Activated T-helper 1 cell treated with Interleukin-2 at 50 U/mL for 16 hours (primary cell): ENCODE measurements at places on chromosomes 1 and 21.
A peak's percentile ranks its signal among the peaks of the same experiment; 100 is the strongest.

GRCh38 chr1:227469708-227470107 is 93.6 kb upstream of the ZNF678 start:
- DNase-seq, result no peak

DNA sequence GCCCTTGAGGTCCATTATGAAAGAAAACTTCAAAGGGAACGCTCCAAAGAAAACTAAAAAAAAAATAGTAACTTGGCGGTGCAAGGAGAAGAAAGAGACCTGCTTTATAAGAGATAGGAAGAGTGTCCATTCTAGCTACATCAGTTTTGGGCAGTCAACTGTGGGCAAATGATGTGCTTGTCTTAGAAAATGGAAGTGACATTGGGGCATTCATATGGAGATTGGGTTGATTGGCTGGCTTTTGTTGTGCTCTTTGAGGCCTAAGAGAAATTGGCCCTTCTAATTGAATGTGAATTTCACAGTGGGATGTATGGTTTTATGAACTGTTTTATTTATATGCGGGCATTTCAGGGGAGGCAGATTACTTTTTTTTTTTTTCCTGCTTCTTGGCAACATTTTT is 13.2 kb downstream of the PPP1R12B start:
- DNase-seq, result no peak

DNA sequence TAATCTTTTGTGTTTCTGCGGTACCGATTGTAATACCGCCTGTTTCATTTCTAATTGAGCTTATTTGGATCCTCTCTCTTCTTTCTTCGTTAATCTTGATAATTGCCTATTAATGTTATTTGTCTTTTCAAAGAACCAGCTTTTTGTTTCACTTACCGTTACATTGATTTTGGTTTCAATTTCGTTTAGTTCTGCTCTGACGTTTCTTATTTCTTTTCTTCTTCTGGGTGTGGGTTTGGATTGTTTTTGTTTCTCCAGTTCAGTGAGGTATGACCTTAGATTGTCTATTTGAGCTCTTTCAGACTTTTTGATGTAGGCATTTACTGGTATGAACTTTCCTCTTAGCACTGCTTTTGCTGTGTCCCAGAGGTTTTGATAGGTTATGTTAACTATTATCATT is 9.4 kb downstream of the OR2M2 start:
- no peak for DNase-seq

- DNase-seq, result no peak
Measured at GRCh38 chr1:159921251-159921650, 4.1 kb downstream of the TAGLN2 start.

- DNase-seq, result no peak
Measured at GRCh38 chr1:225834417-225835329, 24.7 kb downstream of the EPHX1 start.

GRCh38 chr1:46687093-46687659 is 15.5 kb downstream of the TEX38 start:
- DNase-seq, result no peak

DNA sequence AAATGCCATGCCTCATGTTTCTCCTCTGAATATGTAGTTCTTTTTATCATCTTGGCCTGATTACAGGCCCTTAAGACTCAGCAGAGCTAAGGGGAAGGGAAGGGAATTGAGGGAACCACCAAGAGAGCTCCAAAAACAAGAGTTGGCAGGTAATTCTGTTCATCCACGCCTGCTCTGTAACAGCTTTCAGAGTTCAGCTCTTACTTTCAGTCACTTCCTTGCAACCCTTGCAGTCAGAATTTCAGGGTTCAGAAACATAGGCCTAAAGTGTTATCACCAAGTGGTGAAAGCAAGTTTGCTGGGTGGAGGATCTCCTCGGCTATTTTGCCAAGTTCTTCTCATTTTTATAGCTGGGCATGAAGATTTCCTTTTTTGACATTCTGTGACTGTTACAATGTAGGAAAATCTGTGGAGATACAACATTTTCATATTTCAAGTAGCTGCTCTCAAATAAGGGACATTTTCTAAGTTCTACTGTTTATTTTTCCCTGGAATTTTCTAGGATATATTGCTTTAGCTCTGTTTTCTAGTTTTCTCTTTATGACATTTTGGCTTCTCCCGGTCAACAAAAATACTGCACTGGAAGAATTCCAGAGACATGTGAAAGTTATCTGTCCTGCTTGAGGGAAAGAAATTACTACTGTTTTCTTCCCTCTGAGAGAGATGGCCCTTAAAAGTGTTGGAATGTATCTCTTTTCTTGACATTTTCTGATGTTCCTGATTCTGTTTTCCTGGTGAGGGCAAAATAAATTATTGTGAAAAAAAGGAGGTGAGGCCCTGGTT is 251.8 kb upstream of the ST6GALNAC5 start:
- DNase-seq, result no peak

- peak; percentile 4 for DNase-seq
Measured at GRCh38 chr1:241639623-241640148, 483 bp downstream of the CHML start.
